ENCODE measurements at places on chromosomes 7 and 10. TPM values are rescaled to one million over a fixed set of nuclear protein-coding genes. Genes with fewer than 3 reads are reported as not detected.

Gene SDK1
- 8.7 TPM for total RNA-seq

Gene PIP
- total RNA-seq = not detected

GRCh38 chr7:106485031-106485551 lies 175.9 kb downstream of the CCDC71L start:
- H3K36me3 ChIP-seq = peaks cover 5% of the 10 kb centered on the region
- no peaks in the 10 kb centered on the region for H3K27me3 ChIP-seq
- no peak for DNase-seq
- peaks cover 32% of the 10 kb centered on the region for H3K4me1 ChIP-seq
- no peak overlapping the region for H3K4me3 ChIP-seq

DNA sequence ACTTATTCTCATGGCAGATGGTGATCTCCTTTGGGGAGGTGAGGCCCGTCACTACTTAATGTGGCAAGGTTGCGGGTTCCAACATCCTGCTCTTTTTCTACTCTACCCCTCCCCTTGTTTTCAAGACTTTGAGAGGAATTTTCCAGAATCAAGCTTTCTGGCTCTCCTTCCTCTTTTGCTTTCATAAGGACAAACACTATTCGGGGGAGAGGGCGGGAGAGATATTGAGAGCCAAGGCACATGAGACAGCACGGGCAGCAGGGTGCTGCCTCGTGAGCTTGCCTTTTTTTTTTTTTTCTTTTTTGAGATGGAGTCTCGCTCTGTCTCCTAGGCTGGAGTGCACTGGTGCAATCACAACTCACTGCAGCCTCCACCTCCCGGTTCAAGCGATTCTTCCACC lies 6.9 kb upstream of the PFKFB3 start:
- peaks cover 1% of the 10 kb centered on the region for H3K4me1 ChIP-seq
- H3K27me3 ChIP-seq = no peaks in the 10 kb centered on the region
- DNase-seq = no peak
- no peaks in the 10 kb centered on the region for H3K36me3 ChIP-seq
- no peak overlapping the region for H3K4me3 ChIP-seq

Gene RABGEF1
- 23.3 TPM for total RNA-seq

All from SJSA1 (cell line).